T-cell (primary cell): ENCODE measurements at places on chromosomes 6 and 20.

DNA sequence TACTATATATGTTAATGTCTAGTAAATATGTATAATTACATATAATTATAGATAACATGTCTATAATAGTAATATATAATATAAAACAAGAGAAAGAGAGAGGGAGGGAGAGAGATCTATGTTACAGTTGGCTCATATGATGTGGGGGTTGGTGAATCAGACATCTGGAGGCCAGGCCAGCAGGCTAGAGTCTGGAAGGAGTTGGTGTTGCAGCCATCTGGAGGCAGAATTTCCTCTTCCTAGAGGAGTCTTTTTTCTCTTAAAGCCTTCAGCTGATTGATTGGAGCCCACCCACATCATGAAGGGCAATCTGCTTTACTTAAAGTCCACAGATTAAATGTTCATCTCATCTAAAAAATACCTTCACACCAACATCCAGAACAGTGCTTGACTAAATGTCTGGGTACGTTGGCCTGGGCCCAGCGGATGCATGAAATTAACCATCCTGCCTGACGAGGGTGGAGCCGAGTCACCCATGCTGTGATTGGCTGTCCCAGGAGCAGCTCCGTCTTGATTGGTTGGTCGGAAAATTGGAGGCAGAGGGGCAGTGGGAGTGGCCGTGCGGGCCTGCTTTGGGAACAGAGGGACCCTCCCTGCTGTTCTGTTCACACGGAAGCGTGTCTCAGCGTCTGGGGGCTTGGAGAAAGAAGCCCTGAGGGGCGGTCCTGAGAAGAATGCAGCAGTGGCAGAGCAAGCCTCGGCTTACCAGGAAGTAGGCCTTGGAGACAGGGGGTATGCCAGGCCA is 392.4 kb downstream of the QKI start:
- no peak for DNase-seq
- H3K4me1 ChIP-seq, result no peaks in the 10 kb centered on the region
- H3K4me3 ChIP-seq, result no peak overlapping the region
- H3K27me3 ChIP-seq, result peaks cover 2% of the 10 kb centered on the region

DNA sequence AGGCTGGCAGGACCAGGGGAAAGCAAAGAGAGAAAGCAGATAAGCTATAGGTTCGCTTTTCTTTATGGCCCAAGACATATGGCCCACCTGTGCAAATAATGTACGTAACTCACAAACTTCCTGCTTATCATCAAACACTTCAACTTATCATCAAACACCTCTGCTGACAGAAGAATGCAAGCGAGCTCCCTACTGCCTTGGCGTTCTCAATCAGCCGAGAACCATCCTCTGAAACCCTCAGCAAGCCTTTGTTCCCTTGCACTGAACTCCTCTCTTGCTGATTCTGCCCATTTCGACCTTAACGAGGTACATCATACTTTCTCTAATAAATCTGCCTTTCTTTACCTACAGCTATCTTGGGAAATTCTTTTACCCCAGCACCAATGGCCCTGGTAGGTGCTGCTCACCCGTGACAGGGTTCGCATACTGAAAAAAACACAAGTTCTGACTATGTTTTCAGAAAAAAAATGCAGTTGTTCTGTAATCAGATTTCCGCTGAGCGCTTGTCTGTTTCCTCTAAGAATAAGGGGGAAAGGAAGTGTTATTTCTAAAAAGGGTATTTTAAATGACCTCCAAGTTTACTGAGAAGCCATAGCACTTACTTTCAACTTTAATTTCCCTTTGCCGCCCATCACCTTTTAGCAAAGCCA is 28.3 kb downstream of the SERPINB6 start:
- no peaks in the 10 kb centered on the region for H3K36me3 ChIP-seq
- H3K27me3 ChIP-seq, result no peaks in the 10 kb centered on the region
- DNase-seq, result no peak
- peak overlapping the region; percentile 69 for H3K27ac ChIP-seq
- H3K4me3 ChIP-seq, result no peak overlapping the region

DNA sequence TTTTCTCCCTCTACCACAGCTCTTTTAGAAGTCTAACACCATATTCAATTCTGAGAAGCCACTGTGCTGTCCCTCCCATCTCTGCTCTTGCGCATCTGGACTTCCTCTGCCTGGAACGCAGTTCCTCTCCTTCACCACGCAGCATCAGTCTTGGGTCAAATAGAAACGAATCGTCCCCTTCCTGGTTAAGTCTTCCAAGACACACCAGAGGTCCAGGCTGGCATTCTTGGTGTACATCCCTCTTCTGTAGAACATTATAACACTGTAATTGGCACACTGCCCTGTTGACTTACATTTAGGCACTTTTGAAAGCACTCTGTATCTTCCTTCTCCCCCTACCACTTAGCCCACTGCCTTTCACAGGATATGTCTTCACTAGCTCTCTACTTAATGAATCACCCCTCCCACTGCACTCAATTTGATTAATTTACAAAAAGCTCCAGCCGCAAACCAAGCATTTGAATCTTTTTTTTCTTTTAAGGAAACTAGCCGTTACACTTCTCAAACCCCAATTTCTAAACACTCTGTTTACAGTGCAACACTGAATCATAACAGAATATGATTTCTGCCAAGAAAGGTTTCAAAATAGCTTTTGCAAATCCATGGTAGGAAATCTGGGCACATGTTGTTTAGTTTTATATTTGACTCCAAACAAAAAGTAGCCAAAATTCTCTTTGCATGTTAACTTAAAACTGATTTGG is 140.8 kb upstream of the CARMIL1 start:
- no peaks in the 10 kb centered on the region for H3K27me3 ChIP-seq
- no peaks in the 10 kb centered on the region for H3K36me3 ChIP-seq
- peak overlapping the region; percentile 91 for H3K27ac ChIP-seq
- DNase-seq, result peak; percentile 39
- peak overlapping the region; percentile 61 for H3K4me3 ChIP-seq

DNA sequence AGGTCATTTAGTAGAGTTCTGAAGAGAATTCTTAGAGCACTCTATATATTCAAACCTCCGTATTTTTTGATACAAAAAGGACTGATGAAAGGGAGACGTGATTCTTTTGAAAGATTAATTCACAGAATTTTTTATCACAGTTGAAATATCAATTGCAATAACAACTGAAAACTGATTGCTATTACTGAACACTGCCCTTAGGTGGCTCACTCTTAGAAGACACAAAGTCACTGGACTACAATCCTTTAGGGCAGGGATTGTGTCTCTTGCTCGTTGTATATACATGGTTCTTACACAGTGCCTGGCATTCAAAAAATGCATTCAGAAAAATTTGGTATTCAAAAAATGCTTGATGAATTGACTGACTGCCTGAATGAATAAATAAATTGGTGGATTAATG is 17.1 kb upstream of the CALHM6 start:
- H3K36me3 ChIP-seq, result no peaks in the 10 kb centered on the region
- no peak for DNase-seq
- H3K27ac ChIP-seq, result no peak overlapping the region
- no peak overlapping the region for H3K4me3 ChIP-seq
- H3K4me1 ChIP-seq, result peaks cover 4% of the 10 kb centered on the region

- H3K27ac ChIP-seq, result no peak overlapping the region
- H3K27me3 ChIP-seq, result no peaks in the 10 kb centered on the region
- no peak overlapping the region for H3K4me3 ChIP-seq
- H3K36me3 ChIP-seq, result no peaks in the 10 kb centered on the region
Measured at GRCh38 chr6:50116797-50117542, 67.2 kb upstream of the DEFB112 start.

DNA sequence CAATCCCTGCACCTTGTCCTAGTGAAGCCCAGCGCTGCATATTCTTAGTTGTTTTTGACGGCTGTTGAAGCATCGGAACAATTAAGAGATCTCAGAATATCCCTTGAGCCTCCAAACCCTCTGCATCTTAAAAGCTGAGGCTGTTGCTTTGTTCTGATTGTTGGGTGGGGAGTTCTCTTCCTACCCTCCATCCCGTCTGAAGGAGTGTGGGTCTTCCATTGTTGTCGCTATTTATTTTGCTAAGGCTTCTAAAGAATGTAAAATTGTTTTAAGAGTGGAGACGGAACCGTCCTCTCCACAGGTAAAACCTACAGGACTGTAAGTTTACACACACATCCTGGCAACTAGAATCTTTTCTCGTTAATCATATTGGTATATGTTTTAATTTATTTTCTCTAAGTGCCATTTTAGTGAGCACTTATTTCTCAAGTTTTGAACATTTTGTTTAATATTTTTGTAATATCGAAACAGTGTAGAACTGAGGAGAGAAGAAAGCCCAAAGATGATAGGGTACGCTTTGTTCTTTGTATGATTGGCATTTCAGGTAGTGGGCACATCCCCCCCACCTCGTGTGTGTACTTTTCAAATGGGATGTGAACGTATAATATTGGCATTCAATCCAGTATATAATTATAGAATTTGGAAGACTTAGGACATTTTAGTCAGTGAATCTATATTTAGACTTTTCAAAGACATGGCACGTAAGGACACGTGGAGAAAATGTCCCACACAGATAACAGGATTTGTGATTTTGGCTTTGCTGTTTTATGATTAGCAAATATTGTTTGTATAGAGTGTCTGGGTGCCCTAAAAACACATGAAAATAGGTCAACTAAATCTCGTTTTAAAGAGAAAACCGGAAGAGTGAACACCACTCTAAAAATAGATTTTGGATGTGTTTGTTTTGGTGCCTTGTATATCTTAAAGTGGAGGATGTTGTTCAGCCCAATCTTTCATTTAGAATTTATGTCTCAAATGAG is 1.3 kb downstream of the RNF146 start:
- H3K4me3 ChIP-seq, result peak overlapping the region; percentile 96
- no peaks in the 10 kb centered on the region for H3K36me3 ChIP-seq
- DNase-seq, result no peak
- no peaks in the 10 kb centered on the region for H3K27me3 ChIP-seq
- H3K4me1 ChIP-seq, result no peaks in the 10 kb centered on the region

DNA sequence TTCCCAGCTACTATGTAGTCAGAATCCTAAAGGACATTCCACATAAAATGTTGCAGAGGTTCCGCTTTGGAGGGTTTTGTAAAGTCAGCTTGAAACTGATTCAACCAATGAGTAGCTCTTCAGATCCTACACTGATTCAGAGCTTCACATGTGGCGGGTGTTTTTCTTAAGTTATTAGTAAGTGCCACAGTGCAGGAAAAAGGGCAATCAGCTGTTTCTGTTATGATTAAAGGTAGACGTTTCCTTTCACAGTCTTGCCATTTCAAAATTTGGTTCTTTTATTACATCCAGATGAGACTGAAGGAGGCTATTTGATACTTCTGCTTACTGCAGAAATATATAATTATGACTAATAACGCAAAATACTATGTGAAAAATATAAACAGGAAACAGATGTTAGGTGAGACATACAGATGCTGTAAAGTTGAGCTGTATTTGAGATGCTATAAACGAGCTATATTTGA is 443.9 kb downstream of the CDKAL1 start:
- H3K27ac ChIP-seq, result no peak overlapping the region
- H3K4me1 ChIP-seq, result no peaks in the 10 kb centered on the region
- no peak overlapping the region for H3K4me3 ChIP-seq

- H3K36me3 ChIP-seq, result peaks cover 93% of the 10 kb centered on the region
- no peaks in the 10 kb centered on the region for H3K27me3 ChIP-seq
- DNase-seq, result no peak
Measured at GRCh38 chr6:44306710-44307109, 6.4 kb downstream of the AARS2 start.

- peaks cover 8% of the 10 kb centered on the region for H3K27me3 ChIP-seq
- H3K4me1 ChIP-seq, result peaks cover 31% of the 10 kb centered on the region
- H3K4me3 ChIP-seq, result no peak overlapping the region
- no peak overlapping the region for H3K27ac ChIP-seq
- no peak for DNase-seq
Measured at GRCh38 chr6:85464260-85464644, 14.4 kb downstream of the NT5E start.

DNA sequence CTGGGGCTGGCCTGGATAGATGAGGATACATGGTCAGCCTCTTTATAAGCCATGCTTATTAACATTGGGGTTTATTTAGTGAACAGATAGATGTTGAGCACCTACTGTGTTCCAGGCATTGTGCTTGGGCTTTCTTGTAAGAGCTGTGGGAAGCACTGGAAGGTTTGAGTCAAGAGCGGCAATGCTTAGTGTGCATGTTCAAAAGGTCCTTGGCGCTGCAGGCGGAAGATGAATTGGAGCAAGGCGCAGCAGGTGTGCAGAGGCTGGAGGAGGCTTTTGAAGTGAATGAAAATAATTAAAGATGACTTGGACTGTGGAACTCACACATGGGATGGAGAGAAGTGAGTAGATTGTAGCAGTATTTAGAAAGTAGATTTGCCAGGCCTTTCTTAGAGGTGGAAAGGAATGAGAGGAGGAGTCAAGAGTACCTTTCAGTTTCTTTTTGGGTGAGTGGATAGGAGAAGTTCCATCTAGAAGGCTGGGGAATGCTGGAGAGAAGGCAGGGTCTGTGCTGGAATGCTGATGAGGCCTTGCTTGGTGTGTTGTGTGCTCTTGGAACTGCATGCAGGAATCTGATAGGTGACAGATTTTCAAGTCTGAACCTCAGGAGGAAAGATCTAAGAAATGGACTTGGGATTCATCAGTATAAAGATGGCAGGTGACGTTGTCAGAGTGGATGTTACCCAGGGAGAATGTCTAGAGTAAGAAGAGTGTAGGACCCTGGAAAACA is 26.4 kb downstream of the SNX9 start:
- H3K36me3 ChIP-seq, result no peaks in the 10 kb centered on the region
- H3K27ac ChIP-seq, result no peak overlapping the region
- H3K4me3 ChIP-seq, result no peak overlapping the region
- DNase-seq, result no peak
- H3K4me1 ChIP-seq, result no peaks in the 10 kb centered on the region

DNA sequence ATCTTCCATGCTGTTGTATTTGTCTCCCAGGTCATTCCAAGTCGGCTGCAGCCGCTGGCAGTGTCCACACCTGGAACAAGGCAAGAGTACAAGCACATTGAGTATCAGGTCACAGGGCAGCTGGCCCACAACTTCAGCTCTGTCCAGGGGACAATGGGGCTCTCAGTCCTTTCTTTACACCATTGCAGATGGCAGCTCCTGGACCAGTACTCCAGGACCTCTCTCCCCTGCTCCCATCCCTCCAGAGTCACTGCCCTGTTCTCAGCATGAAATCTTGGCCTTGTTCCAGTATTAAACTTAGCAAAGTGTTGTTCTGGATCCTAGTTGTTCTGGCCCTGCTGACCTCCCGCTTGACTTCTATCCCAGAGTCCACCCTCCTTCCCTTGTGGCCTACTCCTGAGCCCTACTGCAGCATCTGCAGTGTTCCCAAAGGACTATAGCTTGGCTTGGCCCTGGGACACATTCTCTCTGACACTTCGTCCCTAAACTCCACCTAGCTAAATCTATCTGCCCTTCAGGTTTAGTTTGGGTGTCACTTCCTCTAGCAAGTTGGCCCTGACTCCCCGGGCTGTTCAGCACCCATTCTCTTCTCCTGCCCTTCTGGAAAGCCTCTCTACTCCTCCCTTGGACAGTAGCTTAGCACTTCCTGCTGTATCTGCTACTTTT is 5.8 kb downstream of the TXNDC5 start:
- H3K4me1 ChIP-seq, result no peaks in the 10 kb centered on the region
- DNase-seq, result no peak

DNA sequence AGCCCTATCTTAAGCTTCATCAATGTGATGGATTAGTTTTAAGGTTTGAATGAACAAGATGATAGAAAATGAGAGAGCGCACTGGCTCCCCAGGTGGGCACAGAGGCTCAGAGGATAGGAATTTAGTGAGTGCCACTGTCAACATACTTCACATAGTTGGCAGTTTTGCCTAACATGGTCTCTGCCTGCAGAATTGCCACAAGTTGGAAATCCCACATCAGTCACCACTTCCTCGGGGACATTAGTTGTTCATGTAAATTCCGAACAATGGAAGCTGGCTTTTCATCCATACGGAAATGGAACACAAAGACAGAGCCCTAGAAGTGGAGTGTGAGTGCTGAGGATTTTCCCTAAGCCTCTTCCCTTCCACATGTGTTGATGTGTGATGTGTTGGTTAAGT is 123.9 kb upstream of the PHACTR1 start:
- H3K36me3 ChIP-seq, result no peaks in the 10 kb centered on the region
- H3K4me1 ChIP-seq, result no peaks in the 10 kb centered on the region
- H3K27me3 ChIP-seq, result no peaks in the 10 kb centered on the region
- H3K27ac ChIP-seq, result no peak overlapping the region
- DNase-seq, result no peak
- no peak overlapping the region for H3K4me3 ChIP-seq
